Upper lobe of right lung (tissue), 1 donor: ENCODE measurements at places on chromosomes 3 and 15. TPM values are rescaled to one million over a fixed set of nuclear protein-coding genes. Genes with fewer than 3 reads are reported as not detected.

DNA sequence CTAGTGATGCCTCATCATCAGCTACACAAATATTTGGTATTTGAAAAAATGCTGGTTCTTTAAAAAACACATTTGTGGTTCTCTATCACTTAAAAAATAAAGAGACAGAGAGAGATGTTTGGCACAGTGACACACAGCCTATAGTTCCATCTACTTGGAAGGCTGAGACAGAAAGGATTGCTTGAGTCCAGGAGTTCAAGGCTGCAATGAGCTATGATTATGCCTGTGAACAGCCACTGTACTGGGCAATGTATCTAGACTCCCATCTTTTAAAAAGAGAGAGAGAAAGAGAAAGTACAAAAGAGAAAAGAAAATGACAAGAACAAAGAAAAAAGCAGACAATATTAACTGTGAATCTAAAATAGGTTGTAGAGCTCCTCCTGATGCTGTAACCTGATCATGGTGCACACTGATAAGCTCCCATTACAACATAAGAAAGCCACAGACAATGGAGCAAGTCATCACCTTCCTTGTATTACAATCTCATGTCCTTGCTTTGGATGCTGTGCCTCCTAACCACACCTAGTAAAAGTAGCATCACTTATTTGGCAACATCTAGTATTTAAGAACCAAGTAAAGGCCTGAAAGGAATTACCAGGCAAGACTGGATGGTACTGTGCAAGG lies 31.7 kb upstream of the MAP4 start:
- no peak for DNase-seq

DNA sequence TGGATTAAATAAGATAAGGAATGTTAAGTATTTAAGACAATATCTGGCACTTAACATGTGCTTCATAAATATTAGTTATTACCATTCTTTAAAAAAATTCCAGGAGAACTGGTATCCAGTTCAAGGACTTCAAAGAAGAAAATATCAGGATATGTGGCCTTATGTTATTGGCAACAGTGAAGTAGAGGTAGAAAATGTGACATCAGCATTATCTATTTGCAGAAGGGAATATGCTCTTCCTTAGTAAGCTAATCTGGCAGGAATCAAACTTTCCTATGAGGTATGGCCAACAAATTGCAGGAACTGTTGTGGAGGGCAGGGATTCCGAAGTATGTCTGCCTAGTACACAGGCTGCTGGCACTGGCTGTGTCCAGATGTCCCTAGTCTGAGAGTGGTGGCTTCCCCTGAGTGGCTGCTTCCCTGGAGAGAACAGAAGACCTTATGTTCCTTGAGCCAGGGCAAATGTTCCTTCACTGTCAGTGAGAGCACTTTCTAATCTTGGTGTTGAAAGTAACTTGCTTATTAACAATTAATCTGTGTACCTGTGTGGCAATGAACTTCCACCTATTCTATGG lies 351.7 kb upstream of the THRB start:
- DNase-seq: no peak

GRCh38 chr3:134885877-134886621 lies 91.0 kb downstream of the EPHB1 start:
- DNase-seq: no peak

GRCh38 chr3:64061628-64062027 lies 38.3 kb upstream of the PSMD6 start:
- DNase-seq: no peak

GRCh38 chr3:159186581-159186980 lies 384.7 kb downstream of the MFSD1 start:
- no peak for DNase-seq

- no peak for DNase-seq
Observed at GRCh38 chr3:27877061-27878013, 155.2 kb upstream of the EOMES start.

DNA sequence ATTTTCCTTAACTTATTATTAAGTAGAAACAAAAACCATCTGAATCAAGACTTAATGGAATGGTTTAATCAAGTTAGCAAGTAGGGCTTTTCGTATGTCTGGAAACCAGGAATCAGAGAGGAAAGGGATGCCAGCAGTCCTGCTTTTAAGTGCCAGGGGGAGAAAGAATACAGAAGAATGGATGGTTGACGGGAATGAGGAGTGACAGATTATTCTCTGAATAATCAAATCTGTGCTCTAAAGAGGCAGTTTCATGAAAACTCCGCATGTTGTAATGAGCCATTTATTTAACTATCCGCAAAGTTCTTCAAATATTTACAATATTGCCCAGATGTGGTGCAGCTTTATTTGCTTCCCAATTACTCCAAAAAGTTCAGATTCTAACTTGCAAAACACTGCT lies 103.0 kb downstream of the CTNNB1 start:
- no peak for DNase-seq

- DNase-seq: no peak
Observed at GRCh38 chr15:79798311-79798710, 98.5 kb downstream of the MTHFS start.

DNA sequence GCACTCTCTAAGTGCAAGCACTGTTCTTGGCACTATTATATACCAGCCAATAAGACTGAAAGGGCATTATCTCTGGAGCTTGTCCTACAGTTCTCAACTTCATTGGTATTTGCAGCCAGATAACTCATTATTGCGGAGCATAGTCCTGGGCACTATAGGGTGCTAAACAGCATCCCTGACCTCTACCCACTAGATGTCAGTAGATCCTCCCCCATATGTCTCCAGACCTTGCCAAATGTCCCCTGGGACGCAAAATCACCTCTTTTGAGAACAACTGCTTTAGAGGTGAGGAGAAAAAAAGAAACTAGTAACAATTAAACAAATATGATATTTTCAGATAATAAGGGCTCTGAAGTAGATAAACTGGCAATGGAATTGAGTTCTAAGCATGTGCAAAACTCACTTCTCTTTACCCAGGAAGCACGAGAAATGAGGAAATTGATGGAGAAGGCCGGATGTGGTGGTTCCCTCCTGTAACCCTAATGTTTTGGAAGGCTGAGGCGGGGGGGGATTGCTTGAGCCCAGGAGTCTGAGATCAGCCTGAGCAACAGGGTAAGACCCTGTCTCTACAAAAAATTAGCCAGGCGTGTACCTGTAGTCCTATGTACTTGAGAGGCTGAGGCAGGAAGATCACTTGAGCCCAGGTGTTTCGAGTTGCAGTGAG lies 61.4 kb downstream of the FRMD4B start:
- no peak for DNase-seq

INO80 gene
- total RNA-seq: 35.6 TPM

DNA sequence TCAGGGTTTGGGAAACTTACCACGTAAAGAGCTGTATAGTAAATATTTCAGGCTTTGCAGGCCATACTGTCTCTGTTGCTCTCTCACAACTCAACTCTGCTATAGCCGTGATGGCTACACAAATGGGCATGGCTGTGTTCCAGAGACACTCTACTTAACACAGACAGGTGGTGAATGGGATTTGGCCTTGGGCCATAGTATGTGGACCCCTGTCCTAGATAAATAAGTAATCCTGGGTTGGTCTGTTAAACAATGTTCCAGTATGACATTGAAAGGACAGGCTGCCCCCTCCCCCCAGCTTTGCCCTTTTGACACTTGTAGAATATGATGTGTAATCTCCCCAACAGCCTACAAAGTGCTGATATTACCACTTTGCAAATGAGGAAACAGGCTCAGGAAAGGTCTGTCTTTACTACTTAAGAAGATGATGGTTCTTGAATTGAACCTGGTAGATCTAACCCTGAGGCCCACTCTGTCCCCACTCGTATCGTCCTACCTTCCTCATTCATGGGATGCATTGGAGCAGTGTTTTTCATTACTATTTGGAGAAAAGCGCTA lies 38.4 kb downstream of the SLCO3A1 start:
- DNase-seq: no peak

GATA2 gene
- 86.6 TPM for total RNA-seq

DNA sequence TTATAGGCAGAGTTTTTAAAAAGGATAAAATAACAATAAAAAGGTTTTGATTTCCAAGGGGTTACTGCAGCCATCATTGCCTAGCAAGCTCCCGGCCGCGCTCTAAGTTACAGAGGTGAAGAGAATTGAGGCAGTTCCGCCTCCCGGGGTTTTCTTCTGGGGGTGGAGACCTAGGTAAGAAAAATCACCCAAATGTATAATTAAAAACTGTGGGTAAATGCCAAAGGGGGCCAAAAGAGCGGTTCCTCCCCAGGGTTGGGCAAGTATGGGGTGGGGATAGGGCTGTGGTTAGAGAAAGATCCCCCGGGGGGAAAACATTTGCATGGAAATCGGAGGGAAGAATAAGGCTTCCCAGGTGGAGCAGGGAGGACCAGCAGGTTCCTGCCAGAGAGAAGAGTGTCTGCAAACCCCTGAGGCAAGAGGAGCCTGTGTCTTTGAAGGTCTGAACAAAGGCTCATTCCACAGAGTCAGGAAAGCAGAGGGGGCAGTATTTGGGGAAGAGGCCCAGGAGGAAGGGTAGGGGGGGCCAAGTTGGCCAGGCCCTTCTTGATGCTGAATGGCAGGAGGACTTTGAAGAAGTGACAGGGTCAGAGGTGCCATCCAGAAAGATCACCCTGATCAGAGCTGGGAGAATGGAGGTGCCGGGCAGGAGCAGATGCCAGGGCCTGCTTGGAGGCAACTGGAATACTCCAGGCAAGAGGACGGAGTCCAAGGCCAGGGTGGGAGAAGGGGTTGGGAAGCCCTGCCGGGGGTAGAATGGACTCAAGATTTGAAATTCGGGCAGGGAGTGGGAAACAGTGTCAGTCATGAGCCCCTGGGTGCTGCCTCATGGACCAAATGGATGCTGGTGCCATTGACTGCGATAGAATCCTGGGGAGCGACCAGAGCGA lies 152.9 kb upstream of the RGMA start:
- DNase-seq: no peak

GPR15 gene
- total RNA-seq: 2.5 TPM

DNA sequence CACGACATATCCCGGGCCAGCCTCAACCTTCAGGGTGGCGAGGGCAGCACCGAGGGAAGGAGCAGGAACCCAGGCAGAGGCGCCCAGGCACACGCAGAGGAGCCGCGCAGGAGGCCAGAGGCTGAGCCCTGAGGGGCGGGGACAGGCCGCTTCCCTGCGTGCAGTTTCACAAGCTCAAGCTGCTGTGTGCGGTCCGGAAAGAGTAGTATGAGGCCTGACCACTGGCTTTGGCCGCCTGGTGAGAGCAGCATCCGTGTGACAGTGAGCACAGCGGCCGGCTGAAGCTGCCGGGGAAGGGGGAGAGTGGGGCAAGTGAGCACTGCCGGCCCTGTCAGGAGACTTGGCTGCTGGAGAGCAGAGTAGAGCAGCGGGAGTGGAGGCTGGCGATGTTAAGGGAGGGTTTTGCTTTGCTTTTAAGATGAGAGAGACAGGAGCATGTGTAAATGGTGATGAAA lies 8.7 kb downstream of the ZDHHC19 start:
- peak; percentile 81 for DNase-seq

DNA sequence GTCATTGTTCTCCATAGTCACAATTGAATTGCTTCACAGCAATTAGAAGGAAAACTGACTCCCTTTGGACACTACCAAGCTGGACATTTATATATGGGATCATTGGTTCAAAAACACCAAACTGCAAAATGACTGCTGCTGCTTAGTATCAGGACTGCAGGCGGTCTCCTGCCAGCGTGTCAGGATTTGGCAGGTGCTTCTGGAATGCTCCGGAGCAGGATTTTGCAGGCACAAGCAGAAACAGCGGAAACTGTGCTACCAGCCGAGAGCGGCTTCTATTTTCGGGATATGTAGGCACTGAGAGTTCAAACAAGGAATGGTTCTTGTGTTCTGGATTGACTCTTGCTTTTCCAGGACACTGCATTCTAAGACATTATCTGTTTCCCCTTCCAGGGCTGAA lies 95.5 kb downstream of the SSR3 start:
- DNase-seq: no peak

- no peak for DNase-seq
Observed at GRCh38 chr3:162213196-162213595, 716.6 kb downstream of the OTOL1 start.

- DNase-seq: no peak
Observed at GRCh38 chr3:99783011-99783573, 34.6 kb upstream of the CMSS1 start.

GRCh38 chr3:127674101-127674721 lies 1.5 kb downstream of the ABTB1 start:
- DNase-seq: peak; percentile 53

CD96 gene
- 9.5 TPM for total RNA-seq
